Erythroblast (primary cell): ENCODE measurements at places on chromosomes 1 and 21.

- DNase-seq = no peak
Observed at GRCh38 chr1:70992521-70992920, 55.1 kb downstream of the PTGER3 start.

GRCh38 chr1:18328803-18329202 is 151.9 kb upstream of the KLHDC7A start:
- DNase-seq = no peak

GRCh38 chr21:45542242-45542666 is at the start of gene SLC19A1:
Gene SLC19A1 (minus strand): TSS chr21:45542440. CDS start chr21:45537959, 4,481 bp downstream.
- DNase-seq = peak; percentile 80

DNA sequence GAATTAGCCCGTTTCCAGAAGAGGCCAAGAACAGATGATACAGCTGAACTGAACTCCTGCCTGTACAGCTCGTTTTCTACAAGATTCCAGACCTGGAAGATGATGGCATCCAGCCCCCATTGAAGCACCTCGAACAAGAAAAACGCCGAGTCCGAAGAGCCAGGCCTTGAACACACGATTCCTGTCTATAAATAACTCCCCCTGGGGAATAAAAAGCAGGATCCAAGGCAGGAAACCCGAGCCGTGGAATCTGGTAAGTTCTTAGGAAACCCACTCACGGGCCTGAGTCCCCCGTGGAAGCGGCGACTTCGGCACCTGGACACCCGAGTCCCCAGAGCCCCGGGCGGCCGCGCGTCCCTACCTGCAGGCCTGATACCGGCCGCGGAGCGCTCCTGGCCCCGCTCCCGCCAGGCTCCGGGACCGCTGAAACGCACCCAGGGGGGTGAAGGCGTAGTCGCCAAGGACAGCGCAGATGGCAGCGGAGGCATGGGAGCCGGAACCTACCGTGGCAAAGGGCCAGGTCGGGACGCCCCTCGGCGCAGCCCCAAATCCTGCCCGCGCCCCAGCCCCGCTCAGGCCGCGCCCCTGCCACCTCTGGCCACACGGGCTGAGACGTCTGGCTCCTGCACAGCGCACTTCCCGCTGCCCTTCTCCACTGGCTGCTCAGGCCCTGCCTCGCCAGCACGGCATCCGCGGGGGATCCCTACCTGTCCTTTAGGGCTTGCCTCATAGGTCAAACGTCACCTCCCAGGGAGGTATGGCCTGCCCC is 14.0 kb upstream of the HLCS start:
- DNase-seq = no peak
